Fibroblast of skin of right quadriceps (primary cell): ENCODE measurements at places on chromosomes 5 and 9.

DNA sequence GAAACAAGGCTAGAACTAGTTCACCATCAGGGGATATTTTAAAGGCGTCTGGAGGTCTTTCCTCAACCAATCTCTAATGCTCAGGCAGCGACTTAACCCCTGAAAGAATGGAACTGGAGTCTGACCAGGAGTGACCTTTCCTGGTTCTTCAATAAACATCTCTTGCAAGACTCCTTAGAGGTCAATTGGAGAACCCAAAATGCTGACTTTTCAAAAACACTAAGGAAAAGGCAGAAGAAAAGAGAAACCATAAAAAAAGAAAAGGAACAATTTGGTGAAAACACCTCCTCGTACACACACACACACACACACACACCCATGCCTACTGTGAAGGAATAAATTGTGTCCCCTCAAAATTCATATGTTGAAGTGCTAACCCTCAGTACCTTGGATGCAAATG, 12.3 kb downstream of the TIMD4 start:
- no peak for DNase-seq

DNA sequence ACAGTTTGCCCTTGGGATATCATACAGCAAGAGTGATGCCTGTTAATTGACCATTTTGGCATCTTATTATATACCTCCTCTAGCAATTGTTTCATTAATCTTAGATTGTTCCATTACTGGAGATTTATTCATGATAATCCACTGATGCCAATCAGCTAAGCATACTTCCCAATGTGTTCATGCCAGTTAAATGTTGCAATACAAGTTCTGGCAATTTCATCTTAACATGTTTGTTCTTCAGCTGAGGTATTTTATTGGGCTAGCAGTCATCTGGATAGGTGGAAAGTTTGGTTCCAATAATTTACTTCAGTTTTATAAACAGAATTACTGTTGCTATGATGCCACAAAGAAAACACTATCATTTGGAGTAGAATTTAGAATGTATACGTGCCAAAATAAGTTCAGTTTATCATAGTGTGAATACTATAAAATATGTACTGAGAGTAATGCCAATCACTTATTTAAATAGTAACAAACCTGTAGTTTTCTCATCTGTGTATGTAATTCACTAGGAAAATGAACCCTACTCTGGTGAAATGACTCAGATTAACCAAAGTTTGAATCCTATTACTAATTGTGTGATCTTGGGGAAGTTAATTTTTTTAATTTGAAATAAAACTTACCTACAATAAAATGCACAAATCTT, 27.9 kb upstream of the IL31RA start:
- no peak for DNase-seq

GRCh38 chr9:68998385-68998784, 15.5 kb downstream of the PRKACG start:
- no peak for DNase-seq

DNA sequence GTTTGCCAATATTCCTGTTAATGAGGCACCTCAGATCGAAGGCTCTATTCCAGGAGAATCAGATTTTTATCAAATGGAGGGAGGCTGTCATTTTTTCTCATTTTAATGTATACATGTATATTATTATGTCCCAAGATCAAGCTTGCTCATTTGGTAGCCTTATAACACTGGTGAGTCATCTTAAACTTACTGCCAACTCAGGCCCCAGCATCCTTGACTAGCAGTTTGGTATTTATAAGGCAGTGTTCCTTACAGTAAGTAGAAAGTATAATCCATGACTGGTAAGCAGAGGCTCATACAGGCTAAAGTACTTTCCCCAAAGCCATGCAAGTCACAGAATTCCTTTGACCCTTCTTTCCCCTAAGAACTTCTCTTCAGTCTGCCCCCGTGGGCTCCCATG, 90.7 kb upstream of the NR3C1 start:
- peak; percentile 89 for DNase-seq

GRCh38 chr5:36495611-36496010, 110.8 kb upstream of the SLC1A3 start:
- DNase-seq = peak; percentile 66

DNA sequence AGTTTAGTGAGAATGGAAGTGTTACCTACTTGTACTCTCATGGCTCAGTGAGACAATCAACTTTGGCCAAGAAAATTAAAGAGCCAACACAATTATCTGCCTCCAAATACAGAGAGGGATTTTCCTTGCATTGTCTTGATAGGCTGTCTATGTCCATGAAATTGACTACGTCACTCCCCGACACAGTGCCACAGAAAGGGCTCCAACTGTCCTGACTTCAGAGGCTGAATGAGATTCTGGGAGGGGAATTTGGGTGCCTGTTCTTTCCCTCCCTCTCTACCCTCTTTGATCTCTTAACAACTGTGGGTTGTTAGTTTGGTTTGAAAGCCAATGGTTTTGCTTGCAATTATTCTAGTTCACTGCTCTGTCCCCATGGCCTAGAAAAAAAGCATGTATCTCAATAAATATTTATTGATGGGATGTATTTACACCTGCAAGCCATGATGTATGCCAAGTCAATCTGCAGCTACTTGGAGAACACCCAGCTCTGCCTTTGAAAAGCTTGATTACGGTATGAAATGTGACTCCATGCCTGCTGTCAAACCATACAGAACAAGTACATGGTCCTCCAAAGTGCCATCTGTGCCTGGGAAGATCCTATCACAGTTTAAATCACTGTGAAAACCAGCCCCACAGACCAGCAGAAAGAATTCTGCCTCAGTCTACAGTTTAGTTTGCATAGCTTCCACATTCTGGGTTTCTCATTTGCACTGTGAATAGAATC, 37.3 kb downstream of the CAPSL start:
- DNase-seq = no peak

GRCh38 chr9:86470326-86470725, 116.1 kb upstream of the TUT7 start:
- peak; percentile 52 for DNase-seq

- no peak for DNase-seq
Measured at GRCh38 chr5:172048539-172049101, 42.2 kb upstream of the FBXW11 start.

GRCh38 chr9:90393365-90394152, 249.1 kb downstream of the DIRAS2 start:
- DNase-seq = peak; percentile 60

DNA sequence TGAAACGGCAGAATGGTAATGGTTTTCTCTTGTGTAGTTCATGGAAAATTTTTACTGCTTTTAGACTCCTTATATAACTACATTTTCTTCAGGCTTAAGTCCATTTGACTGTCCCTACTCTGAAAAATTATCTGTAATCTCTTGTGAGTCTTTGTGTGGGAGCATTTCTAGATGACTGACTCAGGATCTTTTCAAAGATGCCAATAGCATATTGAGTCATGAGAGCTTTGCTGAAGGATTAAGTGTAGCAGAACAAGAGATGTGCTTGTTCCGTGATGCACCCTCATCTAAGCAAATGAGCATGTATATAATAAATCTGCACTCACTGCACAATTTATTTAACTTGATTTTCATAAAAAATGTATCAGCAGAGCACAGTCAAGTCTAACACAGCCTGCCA, 298.7 kb upstream of the CDH6 start:
- DNase-seq = no peak

GRCh38 chr5:112548246-112548881, 129.3 kb upstream of the EPB41L4A start:
- peak; percentile 38 for DNase-seq

GRCh38 chr9:135281791-135282737, 194.6 kb downstream of the OLFM1 start:
- peak; percentile 8 for DNase-seq

DNA sequence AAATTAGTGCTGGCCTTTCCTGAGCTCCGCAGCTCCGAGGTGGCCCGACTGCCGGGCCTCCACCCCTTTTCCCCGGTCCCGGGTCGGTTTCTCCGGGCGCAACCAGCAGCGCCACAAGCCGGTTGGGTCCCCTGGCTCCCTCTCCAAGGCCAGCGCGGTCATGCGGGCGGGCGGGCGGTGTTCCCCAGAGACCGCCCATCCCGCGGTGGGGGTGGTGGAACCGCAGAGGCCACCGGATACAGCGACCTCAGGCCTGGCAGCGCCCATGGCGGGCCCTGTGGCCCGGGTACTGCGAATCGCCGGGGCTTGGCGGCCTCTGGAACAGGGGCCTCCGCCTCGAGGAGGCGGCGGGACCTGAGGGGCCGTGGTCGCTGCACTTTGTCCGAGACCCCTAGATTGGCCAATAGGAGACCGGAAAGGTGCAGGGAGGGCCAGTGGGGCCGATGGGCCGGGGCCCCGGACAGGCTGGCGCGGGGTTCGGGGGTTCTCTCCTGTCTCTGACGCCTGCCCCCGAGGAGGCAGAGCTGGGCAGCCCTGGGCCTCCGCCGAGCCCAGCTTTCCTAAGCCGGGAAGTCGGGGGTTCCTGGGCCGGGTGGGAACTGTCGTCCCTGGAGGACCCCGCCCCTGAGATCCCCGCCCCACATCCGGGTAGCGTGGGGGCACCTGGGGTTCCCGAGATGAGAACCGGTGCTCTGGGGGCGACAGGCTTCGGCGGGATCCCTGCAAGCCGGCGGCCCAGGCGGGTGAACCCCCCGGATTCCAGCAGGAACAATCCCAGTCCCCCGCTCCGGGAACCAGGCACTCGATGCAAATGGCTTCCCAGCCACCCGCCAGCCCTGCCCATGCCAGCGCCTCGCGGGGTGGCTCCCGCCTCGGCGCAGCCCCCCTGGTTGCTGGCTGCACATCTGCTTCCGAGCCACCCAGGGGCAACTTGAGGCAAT, 293.9 kb downstream of the ZSWIM6 start:
- DNase-seq = peak; percentile 43

DNA sequence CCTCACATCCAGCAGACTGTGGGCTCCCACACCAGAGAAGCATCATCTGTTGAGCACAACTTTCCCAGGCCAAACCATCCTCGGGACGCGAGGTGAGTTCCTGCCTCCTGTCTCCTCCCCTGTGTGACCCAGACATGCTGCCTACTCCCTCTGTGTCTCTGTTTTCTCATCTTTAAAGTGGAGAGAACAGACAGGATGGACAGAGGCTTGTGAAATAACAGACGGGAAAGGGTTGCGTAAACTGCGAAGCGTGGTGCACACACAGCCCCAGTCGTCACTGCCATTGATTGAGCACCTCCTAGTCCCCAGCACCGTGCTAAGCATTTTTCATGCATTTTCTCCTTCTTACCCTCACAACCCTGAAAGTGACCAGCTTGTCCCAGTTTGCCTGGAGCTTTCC, 52.1 kb upstream of the LMX1B start:
- no peak for DNase-seq

GRCh38 chr5:6183391-6184390, 194.7 kb downstream of the MED10 start:
- DNase-seq = no peak

- DNase-seq = no peak
Measured at GRCh38 chr9:135256581-135257354, 169.3 kb downstream of the OLFM1 start.

DNA sequence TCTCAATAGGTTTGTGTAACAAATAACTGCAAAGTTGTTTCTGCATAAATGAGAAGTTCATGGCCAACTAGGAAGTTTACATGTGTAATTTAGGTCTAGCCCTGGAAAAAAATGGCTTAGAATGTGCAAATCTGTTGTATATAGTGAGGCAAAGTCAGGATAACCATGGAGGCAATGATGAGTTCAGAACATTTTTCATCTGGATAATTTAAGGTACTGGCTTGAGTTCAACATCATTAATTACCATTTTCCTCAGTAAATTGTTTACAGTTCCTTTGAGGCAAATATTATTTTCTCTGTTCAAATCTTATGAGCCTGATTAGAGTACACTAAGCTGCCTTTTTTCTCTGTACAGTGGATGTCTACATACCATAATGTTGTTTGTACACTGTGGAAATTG, 1259.0 kb upstream of the NUDT12 start:
- no peak for DNase-seq

DNA sequence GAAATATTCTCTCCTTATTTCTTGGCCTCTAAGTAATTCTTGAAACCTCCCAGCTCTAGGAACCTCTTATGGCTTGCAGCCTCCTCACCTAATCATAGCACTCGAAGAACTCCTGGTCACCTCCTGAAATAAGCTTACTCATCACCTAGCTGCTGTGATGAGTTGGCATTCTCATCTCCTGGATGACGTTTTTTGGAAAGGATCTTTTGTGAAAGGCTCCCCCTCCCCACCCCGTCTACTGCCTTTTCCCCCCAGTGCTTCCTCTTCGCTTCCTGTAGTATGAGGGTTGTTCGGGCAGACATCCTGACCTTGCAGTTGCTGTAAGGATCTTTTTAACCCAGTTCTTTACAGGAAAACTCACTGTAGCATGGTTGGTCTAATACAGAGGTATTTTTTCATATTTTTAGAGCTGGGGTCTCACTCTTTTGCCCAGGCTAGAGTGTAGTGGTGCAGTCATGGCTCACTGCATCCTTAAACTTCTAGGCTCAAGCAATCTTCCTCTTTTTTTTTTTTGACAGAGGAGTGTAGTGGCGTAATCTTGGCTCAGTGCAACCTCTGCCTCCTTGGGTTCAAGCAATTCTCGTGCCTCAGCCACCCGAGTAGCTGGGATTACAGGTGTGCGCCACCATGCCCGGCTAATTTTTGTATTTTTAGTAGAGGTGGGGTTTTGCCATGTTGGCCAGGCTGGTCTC, 41.8 kb downstream of the ARHGAP26 start:
- DNase-seq = no peak

- DNase-seq = peak; percentile 42
Measured at GRCh38 chr5:150615141-150615699, 25.2 kb upstream of the SYNPO start.

- DNase-seq = no peak
Measured at GRCh38 chr5:68991279-68992084, 102.3 kb upstream of the SLC30A5 start.

DNA sequence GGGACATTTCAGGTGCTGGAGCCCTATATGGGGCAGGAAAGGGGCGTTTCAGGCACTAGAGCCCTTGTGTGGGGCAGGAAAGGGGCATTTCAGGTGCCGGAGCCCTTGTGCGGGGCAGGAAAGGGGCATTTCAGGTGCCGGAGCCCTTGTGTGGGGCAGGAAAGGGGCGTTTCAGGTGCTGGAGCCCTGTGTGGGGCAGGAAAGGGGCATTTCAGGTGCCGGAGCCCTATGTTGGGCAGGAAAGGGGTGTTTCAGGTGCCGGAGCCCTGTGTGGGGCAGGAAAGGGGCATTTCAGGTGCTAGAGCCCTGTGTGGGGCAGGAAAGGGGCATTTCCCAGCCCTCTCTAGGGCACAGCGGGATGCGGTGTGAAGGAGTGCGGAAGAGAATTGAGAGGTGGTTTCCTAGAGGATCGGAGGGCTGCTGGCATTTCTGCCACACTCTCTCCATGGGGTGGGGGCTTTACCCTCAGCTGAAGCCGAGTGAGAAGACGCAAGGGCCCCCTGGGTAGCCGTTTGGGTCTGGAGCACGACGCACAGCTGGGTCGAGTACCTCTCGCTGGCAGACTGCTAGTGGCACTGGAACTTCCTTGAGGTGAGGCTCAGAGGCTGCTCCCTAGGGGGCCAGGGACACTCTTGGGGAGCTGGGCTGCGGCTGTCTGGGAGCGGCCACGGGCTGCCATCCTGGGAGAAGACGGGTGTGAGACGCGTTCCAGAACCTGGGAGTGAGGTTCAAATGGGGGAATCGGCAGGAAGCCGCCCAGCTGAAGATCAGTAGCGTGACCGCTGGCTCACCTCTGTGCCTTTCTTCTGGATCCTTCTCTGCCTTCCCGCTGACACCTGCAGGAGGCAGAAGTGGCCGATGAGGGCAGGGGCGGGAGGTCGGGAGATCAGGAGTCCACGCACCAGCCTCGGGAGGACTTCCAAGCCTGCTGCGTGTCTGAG, 122.6 kb upstream of the IRX4 start:
- no peak for DNase-seq
